ENCODE measurements at places on chromosomes 7 and 10.

DNA sequence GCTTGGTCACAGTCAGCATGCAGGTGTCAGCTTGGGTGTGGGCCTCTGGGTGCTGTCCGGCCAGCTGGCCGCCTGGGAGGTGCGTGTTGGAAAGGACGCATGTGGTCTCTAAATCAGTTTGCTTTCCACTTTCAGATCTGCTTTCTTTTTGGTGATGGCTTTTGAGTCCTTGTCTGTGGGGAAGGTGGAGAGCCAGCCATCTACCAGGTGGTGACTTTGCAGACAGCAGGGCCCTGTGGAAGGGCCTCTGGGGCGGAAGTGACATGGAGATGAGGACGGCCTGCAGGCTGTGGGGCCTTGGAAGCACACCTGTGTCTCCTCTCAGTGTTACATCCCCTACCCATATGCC lies 59.4 kb downstream of the WDR37 start:
- no peak for DNase-seq

GRCh38 chr10:123800289-123800688 lies 91.3 kb downstream of the CPXM2 start:
- no peak for DNase-seq

DNA sequence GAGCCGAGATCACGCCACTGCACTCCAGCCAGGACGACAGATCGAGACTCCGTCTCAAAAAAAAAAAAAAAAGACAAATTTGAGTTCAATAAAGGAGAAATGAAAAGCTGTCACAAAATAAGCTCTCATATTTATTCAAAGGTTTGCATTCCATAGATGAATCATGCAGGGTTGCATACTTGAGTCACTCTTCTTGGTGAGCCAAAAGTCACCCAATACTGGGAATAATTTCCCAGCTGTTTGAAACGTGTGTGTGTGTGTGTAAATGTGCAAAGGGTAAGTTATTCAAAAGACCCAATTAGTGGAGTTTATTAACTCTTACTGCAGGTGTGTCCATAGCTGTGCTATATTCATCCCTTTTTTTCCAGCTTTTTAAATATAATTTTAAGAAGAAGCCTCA lies 297.7 kb downstream of the CCDC3 start:
- no peak for DNase-seq

DNA sequence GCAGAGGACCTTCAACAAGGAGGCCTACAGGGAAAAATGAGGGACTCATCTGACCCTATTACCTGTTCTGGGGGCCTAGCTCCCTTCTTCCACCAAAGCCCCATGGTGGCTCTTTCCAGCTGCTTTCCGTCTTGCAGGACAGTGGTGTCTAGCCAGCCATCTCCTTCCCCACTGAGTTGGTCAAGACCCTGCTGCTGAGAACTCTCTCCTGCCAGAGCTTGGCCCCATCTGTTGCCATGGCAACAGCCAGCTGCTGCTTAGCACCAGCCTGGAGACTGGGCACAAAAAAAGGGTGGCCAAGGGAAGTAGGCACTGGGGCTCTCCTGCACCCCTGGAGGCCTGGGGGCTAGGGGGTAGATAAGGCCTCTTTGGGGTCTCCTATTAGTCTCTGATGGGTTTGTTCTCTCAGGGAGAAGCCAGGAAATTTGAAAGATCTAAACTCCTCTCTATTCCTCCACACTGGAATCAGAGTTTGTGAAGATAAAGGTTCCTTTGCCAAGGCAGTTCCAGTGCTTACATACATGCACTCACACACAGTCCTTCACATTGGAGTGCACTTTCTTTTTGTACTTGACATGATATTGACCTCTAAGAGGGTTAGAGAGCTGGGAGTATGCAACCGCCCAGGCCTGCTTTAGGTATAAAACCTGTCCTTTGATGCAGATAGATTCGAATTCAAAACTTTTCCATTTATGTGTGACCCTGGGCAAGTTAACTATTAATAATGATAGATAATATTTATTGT lies 15.8 kb downstream of the TSPAN33 start:
- no peak for DNase-seq

DNA sequence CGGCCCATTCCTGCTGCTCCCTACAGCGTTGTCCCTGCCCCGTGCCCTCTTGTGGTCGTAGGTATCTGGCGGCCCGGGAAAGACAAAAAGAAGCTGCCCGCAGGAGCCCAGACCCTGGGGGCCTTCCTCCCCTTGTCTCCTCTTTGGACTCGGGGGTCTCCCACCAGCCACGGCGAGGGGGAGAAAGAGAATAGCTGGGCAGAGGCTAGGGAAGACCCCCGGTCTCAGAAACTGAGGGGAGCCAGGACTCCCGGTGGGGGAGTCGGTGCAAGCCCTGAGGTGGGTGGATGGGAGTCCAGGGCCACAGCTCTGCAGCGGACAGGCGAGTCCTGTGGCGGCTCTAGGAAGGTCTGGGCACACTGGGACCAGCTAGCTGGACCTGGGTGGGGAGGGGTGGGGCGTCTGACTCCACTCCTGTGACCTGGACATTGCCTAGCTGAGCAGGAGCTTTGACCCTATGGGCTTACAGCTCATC lies 1.3 kb upstream of the SH2D4B start:
- DNase-seq: no peak

DNA sequence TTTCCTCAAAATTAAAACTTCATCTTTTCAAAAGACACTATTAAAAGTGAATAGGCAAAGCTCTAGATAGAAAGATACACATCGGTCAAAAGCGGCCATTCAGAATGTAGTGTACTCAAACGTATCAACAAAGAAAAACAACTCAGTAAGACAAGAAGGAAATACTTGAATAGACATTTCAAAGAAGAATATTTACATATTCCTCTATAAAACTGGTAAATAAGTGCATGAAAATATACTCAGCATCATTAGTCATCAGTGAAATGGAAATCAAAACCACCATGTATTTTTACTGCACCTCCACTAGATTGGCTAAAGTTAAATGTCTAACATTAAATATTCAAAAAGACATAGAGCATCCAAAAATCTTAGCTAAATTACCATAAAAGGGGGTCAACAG lies 551.1 kb upstream of the SORCS1 start:
- no peak for DNase-seq

DNA sequence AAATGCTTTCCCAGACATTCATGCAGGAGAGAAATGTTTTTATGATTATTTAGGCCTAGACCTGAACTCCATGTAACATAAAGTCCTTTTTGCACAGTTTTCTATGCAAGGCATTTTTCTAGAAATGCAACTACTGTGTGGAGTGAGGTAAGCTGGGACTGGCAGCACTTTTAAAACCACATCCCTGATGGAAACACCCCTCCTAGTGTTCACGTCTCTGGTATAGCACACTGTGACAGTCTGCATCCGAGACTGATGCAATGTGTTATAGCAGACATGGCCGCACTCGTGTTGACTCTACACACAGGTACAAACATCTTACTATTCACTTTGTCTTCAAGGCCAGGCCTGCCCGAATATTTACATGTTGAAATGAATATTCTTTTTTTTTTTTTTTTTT lies 19.3 kb upstream of the ERCC6 start:
- no peak for DNase-seq
